ENCODE measurements at places on chromosomes 1 and 21.
A peak's percentile ranks its signal among the peaks of the same experiment; 100 is the strongest.

DNA sequence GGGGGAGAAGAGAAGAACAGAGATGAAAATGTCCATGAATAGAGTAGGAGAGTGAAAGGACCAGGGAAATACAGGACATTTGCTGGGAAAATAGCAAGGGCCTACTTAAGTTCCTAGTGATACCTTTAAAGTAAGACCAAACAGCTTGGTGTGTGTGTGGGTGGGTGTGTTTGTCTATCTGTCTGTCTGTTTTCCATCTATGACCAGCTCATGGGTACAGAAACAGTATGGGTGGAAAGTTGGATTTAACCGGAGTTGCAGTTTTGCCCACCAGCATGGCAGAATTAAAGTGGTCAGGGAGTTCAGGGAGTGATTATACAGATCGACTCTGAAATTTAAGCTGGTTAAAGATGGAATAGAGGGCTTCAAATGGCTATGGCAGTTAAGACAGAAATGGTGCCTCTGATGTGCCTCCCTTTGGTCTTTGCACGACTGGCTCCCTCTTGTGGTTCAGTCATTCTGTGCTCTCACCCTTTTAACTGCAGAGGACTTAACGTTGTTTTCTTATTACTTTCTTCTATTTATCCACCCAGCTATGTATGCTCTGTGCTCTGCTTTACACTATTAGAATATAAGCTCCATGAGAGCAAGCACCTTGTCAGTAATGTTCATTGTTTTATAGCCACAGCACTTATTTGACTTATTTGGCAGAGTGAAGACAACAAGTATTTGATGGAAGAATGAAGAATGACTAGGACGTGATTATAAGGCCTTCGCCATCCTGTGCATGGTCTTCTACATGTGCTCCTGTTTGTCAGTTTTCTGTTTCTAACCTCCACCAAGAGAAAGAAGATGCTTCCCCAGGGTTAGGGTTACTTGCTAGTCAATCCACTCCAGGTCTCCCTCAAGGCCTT, 72.7 kb upstream of the AK4 start:
- DNase-seq, result peak; percentile 47

DNA sequence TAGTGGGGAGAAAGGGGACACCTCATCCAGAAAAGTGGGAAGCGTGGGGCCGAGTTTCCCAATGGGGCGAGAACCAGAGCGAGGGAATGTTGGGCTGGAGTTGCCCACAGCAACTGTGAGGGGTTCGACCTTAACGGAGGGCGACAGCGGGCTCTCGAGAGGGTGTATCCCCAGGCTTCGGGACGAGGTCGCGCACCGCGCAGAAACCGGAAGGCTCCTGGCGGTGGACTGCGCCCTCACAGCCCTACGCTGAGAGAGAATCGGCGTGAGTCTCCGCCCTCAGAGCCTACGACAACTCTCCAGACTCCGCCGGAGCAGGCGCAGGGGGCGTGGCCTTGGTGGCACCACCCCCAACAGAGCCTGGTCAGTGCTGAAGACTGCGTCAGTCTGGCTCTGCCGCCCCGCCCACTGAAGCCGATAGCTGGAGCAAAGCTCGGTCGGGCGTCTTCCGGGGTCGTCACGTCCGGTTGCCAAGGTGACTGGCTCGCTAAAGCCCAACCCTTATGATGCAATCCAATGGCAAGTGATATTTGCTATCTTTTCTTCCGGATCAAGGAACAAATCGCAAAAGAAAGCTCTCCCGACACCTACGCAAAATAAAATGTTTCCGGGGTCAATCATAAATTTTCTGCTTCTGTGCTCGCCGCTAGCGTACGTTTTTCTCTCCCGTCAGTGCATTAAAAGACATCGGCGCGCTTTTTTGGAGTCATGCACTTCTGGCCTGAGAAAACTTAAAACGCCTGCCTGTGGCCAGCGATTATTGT, at the start of gene LRIF1:
LRIF1 (minus strand) TSS at position 232 of the 764 bp plus-strand sequence. CDS start 234 bp downstream, outside the sequence.
- DNase-seq, result peak; percentile 99

DNA sequence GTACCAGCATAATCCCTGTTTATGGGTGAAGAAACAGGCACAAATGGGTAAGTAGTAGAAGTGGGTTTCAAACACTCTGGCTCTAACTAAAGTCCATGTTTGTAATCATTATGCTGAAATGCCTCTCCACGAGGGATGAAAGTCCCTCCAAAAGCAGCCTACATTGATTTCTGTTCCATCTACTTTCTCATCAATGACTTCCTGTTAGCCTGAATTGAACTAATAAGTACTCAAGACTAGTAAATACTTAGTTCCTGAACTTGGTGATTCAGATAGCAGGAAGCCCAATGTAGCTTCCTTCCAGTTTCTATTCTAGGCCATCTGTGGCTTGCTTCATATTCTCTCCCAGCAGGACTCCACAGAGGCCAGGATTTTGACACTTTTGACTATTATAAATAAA, 11.3 kb upstream of the BACH1 start:
- no peak for DNase-seq

DNA sequence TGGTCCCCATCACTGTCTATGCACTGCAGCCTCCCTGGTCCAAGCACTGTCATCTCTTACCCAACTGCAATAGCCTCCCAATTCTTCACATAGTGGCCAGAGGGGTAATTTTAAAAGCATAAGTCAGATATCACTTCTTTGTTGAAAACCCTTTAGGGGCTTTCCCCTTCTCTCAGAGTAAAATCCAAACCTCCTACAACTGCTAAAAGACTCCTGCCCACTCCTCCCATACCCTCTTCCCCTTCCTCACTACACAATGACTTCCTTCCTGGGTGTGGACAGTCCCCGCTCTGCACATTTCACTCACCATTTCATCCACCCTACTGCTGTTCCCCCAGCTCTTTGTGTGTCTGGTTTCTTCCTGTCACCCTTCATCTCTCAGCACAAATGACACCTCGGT, 8.3 kb downstream of the MCOLN2 start:
- no peak for DNase-seq

GRCh38 chr1:151990058-151990855, 3.4 kb downstream of the S100A10 start:
- no peak for DNase-seq

GRCh38 chr1:172537366-172537765, 4.4 kb downstream of the SUCO start:
- DNase-seq, result no peak

- DNase-seq, result no peak
These were observed 40.7 kb downstream of the RIPK4 start for GRCh38 chr21:41726058-41726558.

GRCh38 chr21:34029743-34030528, 43.4 kb upstream of the MRPS6 start:
- DNase-seq, result peak; percentile 11

GRCh38 chr1:63189677-63190076, 132.7 kb upstream of the FOXD3 start:
- no peak for DNase-seq

DNA sequence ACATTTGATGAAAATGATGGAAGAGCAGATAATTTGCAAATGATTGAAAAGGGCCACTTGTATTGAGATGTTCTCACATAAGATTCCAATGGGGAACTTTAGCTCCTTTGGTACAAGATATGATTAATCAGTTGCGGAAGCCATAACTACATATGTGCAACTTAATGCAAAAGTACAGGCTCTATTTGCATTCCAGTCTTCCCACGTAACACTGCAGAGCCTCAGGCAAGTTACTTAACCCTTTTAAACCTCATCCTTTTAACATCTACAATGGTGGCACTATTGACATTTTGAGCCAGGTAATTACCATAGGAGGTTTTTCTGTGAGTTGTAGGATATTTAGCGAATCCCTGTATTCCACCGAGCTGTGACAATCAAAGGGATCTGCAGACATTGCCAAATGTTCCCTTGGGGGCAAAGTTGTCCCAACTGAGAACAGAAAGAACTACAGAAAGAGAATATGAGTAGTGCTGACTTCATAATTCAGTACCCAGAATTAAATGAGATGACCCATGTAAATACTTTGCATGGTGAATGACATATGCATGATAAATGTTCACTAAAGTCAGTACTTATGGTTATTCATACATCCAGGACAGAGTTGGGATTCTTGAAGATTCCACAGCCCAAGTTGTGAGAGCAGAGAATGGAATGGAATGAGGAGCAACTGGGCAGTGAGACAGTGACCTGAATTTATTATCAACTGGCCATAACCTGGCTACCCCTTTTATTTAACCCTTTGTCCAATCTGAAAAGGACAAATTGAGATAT, 62.6 kb downstream of the SPAG17 start:
- no peak for DNase-seq

- peak; percentile 4 for DNase-seq
These were observed 125.1 kb upstream of the IPO9 start for GRCh38 chr1:201703621-201704438.

GRCh38 chr1:89279011-89279466, 6.4 kb upstream of the GBP5 start:
- no peak for DNase-seq

GRCh38 chr1:235888119-235888643, 21.5 kb upstream of the LYST start:
- no peak for DNase-seq

- DNase-seq, result no peak
These were observed 24.4 kb downstream of the ELAPOR1 start for GRCh38 chr1:109138358-109138757.

GRCh38 chr1:1430114-1430982, 5.1 kb upstream of the VWA1 start:
- DNase-seq, result no peak

GRCh38 chr1:75310067-75310466, 175.9 kb downstream of the LHX8 start:
- DNase-seq, result no peak

- no peak for DNase-seq
These were observed 3.5 kb downstream of the PEX10 start for GRCh38 chr1:2408859-2409276.

GRCh38 chr21:29194847-29195246, 64.4 kb downstream of the MAP3K7CL start:
- no peak for DNase-seq

GRCh38 chr1:172760121-172760520, 101.2 kb downstream of the FASLG start:
- DNase-seq, result no peak

- DNase-seq, result no peak
These were observed 310.6 kb downstream of the SEC16B start for GRCh38 chr1:177659281-177659680.

DNA sequence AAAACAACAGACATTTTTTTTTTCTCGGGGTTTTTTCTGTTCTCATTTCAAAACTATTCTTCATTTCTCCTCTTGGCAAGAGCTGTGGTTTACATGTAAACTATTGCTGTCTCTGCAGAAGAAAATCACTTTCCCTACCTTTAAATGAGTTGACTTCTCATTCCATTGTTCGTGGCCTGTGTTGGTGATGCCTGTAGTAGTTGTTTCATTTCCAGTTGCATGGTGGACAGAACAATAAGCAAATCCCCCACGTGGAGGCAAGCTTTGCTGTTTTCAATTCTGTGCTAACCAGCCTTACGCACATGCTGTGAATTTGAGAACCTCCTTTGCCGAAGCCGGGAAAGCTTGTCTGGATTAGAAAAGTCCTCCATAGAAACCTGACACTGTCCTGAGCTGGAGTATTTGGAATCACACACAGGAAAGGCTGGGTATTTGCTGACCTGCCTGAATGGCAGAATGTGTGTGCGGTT, 26.2 kb upstream of the MAP3K7CL start:
- no peak for DNase-seq

DNA sequence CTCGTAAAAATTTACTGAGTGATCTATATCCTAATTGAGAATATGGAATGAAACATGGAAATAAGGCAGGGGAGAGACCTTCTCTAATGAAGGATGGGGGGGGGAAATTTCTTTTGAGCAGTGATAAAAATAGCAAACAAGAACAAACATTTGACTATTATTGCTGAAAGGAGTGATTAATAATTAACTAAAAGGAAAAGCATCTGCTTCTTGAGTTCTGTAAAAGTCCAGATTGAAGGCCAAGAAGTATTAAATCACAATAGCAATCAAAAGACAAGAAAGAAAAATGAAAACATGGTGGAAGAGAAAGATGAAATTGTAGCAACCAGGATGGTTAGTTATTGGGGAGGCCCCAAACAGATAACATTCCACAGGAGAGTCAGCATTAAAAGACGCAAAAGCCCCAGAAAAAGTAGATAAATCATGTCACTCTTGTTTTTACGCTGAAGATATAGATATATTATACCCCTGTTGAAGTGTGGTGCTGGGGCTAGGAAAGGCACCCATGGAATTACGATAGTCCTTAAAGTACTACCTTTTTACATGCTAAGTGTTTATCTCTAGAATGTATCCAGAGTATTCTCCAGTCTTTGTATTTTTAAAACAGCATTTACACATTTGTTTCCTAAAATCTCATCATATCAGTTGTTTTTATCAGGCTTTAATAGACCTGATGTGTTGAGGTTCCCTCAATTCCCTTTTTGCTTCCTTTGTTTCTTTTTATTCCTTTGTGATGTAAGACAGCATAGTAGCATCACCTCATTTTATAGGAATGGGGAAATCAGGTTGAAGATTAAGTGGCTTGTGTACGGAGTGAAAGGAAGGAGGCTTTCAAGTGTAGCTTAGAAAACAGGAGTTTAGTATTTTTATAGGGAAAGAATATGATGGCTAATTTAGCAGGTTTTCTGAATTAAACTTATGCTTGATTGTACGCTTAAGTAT, 28.9 kb downstream of the DISP1 start:
- no peak for DNase-seq

- DNase-seq, result peak; percentile 52
These were observed 725 bp downstream of the MTFR1L start for GRCh38 chr1:25820247-25821111.

DNA sequence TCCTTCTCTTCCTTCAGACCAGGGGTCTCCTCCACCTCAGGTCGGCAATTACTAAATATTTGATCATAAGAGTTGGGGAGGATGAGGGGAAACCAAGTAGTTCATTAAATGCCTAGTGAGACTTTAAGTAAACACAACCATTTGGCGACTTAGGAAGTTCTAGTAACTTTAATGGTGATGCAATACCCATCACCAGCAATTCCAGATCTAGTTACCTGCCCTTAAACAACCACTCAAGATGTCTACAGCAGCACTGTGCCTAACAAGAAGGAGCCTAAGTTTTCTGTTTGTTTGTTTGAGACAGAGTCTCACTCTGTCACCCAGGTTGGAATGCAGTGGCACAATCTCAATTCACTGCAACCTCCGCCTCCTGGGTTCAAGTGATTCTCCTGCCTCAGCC, 56.6 kb upstream of the L1TD1 start:
- DNase-seq, result no peak

- no peak for DNase-seq
These were observed 552 bp upstream of the ZNF691 start for GRCh38 chr1:42845866-42846256.

GRCh38 chr21:17889171-17889570, 70.0 kb upstream of the C21orf91 start:
- DNase-seq, result no peak

DNA sequence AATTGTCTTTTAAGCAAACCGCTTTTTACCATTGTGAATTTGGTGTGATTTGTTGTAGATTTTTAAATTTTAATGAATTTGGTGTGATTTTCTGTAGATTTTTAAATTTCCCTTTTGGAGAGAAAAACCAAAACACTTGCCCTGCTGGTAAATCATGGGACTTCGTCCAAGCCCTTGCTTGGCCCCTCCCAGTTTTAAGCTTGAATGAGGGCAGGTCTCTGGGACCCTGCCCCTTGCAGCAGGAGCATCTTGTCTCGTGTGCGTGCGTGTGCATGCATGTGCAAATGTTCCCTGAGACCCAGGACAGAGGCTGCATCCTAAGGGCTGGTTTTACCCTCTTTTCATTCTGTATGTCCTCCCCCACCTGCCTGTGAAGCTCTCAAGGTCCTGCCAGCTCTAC, 248.6 kb downstream of the GREM2 start:
- DNase-seq, result no peak

GRCh38 chr1:11887666-11888007, 28.9 kb upstream of the NPPB start:
- DNase-seq, result no peak
